ENCODE measurements at places on chromosomes 2 and 18. TPM values are rescaled to one million over a fixed set of nuclear protein-coding genes. Genes with fewer than 3 reads are reported as not detected.

Gene SLC4A5
- total RNA-seq, result 0.91 TPM

GRCh38 chr2:105231232-105231619, 10.3 kb upstream of the GPR45 start:
- no peaks in the 10 kb centered on the region for H3K36me3 ChIP-seq
- H3K27me3 ChIP-seq, result peaks cover 6% of the 10 kb centered on the region
- H3K4me3 ChIP-seq, result no peak overlapping the region
- no peak overlapping the region for H3K27ac ChIP-seq

Gene FBXO48
- 0.91 TPM for total RNA-seq

- H3K4me3 ChIP-seq, result no peak overlapping the region
- H3K27me3 ChIP-seq, result peaks cover 7% of the 10 kb centered on the region
- H3K4me1 ChIP-seq, result no peaks in the 10 kb centered on the region
- DNase-seq, result peak; percentile 23
Measured at GRCh38 chr18:24683925-24684324, 223.5 kb downstream of the HRH4 start.

DNA sequence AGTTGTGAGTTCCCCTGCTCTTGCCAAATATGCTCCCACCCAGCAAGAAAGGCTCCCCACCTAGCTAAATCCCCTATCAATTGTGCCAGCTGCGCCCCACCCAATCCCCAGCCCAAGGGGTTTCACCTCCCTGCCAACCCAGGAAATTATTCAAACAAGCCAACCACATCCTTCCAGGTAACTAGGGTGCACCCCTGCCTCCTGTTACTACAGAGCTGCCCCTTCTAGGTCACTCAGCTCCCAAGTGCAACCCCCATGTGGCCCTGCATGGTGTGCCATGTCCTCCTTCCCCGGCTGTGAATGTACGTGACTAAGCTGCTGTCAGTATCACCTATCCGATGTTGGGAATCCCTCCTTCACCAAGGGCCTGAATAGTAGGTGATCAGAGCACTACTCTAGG, 91.2 kb upstream of the LDAH start:
- H3K4me1 ChIP-seq, result no peaks in the 10 kb centered on the region
- peaks cover 44% of the 10 kb centered on the region for H3K27me3 ChIP-seq
- H3K27ac ChIP-seq, result no peak overlapping the region
- H3K36me3 ChIP-seq, result no peaks in the 10 kb centered on the region

DNA sequence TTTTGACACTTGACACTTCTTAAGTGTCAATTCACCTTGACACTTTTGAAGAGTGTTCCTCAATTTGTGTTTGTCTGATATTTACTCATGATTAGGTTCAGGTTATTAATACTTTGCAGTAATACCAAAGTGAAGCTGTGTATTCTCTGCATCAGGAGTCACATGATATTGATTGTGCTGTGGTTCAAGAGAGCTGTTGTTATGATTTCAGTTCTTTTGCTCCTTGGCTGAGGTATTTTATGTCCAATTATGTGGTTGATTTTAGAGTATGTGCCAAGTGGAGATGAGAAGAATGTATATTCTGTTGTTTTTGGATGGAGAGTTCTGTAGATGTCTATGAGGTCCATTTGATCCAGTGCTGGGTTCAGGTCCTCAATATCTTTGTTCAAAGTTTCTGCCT, 17.2 kb downstream of the EHBP1 start:
- H3K36me3 ChIP-seq, result no peaks in the 10 kb centered on the region
- H3K4me1 ChIP-seq, result peaks cover 57% of the 10 kb centered on the region
- no peaks in the 10 kb centered on the region for H3K27me3 ChIP-seq
- DNase-seq, result no peak
